ENCODE measurements at places on chromosomes 11 and 22.

DNA sequence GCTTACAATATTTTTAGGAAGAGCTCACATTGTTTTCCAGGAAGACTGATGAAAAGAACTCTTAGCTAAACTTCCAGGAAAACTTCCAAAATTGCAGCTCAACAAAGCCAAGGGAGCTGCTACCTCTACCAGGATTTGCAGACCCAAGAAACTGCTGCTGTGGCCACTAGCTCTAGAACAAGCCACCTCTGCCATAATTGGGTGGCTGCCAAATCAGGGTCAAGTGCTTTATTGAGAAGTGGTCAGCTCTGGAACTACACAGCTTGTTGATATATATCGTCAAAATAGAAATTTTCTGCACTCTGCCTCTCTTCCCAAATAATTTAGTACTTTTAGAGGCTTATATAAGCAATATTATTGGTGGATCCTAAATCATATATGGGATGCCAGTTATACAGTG, 371.8 kb upstream of the CHORDC1 start:
- no peak for DNase-seq

DNA sequence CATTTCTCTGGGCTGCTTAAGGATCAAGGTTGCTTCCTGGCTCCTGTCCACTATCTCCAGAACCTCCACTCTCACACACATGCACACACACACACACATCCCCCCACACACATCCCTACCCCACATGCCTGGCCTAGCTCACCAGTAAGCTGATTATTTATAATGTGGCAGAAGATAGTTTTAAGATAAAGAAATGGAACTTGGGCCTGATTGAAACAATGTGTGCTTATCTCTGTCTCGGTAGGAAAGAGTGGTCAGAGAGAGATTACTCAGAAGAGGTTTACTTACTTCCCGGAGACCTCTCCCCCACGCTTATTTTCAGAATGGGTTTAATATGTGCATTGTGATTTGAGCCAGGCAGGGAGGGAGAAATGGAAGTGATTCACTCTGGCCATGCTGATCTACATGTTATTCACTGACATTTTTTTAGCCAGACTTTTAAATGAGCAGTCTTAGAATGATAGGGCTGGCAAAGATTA, 422.4 kb downstream of the TENM4 start:
- no peak for DNase-seq

DNA sequence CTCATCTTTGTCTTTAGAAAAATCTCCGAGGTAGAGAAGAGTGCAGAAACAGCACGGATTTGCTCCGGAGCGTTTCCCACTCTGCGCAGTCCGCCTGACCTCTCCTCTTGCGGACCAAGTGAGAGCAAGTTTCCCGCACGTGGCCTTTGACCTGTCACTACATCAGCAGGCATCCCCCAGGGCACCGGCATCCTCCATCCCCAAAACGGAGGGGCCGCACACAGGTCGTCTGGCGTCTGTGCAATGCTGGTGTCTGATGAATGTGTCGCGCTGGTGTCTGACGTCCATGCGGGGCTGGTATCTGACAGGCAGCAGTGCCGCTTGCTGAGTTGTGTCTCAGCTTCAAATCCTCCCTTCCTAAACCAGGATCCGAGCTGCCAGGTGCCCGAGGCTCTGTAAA, 739 bp upstream of the MRGPRE start:
- DNase-seq = no peak

- no peak for DNase-seq
Measured at GRCh38 chr22:22460635-22461034, 47.9 kb downstream of the ZNF280B start.

- DNase-seq = no peak
Measured at GRCh38 chr11:1586699-1587098, 1.6 kb upstream of the KRTAP5-1 start.

DNA sequence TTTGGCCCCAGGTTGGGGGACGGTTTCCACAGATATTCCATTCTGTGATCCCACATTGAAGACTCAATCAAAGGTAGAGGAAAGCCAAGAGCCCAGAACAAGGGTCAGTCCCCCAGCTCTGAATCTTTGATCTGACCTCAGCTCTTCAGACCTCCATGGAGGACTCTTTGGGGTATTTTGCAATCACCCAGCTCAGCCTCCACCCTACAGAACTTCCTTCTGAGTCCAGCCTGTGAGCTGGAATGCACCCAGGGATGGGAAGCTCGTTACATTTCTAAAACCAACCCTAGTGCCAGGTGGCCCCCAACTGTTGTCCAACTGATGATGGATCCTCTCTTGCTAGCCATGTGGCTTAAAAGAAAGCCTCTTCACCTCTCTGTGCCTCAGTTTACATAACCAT, 335.3 kb downstream of the MN1 start:
- DNase-seq = no peak

GRCh38 chr11:128913806-128914205, 22.6 kb downstream of the KCNJ5 start:
- DNase-seq = no peak

GRCh38 chr22:19605508-19606331, 81.5 kb upstream of the CLDN5 start:
- no peak for DNase-seq

GRCh38 chr11:441418-442274, at the start of gene ANO9:
Gene ANO9 (minus strand): TSS chr11:442011. CDS start chr11:441926, 85 bp downstream.
- peak; percentile 61 for DNase-seq

DNA sequence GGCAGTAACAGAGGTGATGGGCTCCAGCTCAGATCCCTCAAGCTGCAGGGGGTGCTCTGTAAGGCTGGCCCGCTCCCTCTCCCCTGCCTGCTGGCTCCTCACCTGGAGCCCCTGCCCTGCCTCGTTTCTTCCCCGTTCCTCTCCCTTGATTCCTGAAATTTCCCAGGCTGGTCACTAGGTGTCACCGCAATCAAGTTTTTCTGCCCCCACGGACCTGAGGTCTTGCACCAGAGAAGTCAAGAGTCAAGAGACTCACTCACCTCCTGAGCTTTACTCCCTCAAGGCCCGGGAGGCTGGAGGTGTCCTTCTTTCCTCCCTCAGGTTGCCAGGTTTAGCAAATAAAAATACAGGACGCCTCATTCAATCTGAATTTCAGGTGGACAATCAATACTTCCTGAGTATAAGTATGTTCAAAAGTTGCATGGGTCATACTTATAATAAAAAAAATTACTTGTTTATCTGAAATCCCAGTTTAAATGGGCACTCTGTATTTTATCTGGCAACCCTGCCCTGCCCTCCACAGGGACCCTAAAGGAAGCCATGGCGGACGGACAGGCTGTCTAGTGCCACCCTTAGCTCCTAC, 69.2 kb downstream of the SCUBE1 start:
- peak; percentile 67 for DNase-seq

DNA sequence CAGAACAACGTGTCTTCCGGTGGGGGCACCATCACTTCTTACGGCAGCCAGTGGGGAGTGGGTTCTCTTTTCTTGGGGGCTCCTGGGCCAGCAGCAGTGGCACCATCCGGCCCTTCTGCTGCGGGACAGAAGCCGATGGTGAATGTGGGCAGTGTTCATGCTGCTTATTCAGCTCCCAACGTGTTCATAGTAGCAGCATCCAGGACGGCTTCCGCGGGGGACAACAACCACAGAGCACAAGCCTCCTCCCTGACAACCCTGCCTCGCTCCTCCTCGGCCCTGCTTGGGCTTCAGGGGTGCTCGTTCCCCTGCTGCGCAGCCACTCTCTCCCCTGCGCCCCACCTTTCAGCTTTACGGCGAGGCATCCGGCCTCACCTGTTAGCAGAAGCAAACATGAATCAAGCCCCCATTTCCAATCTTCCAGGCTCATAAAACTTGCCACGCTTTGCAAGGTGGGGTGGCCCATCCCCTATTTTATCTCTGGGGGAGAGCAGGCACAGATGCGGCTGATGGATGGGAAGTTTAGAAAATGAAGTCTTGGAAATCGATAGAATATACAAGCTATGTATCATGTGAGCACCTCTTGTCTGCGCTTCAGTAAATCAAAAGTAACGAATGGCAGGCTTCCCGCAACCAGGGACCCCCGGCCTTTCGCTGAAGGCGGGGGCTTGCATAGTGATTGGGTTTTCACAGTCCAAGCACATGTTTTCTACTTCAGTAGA, 191.8 kb upstream of the NECTIN1 start:
- DNase-seq = no peak

- DNase-seq = no peak
Measured at GRCh38 chr11:1055109-1055703, 18.7 kb upstream of the MUC6 start.

DNA sequence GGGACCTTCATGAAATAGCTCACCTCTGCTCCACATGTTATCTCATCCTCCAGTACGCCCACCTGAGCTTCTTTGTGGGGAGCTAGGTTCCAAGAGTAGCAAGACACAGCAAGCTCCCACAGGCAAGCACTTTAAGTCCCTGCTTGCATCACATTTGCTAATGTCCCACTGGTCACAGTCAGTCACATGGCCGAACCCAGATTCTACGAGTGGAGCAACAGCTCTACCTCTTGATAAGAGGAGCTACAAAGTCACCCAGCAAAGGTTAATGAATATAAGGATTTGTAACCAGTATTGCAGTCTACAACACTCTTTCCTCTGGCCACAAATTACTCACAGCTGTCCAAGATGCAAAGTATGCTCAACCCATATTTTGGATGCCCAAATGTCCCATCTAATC, 15.2 kb upstream of the MS4A15 start:
- no peak for DNase-seq

DNA sequence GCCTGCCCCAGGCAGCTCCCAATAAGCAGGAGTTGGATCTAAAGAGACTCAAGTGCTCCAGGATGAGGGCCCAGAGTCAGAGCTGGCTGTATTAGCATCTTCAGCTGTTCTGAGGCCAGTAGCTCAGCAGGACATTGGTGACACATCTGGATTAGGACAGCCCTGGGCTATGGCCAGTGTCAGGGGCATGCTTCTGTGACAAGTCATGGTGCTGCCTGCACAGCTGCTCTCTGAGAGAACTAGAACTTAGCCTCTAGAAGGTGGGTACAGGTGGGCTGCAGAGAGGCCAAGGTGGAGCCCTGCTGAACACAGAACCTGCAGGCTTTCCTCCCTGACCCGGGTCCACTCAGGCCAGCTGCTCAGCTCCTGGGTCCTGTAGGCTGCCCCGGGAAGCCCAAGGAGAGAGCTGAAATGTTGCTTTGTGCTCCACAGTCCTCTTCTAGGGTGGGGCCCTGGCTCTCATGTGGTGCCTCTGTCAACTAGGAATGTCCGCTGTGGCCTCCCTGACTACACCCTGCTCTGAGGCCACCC, 426.9 kb downstream of the SOX6 start:
- no peak for DNase-seq

DNA sequence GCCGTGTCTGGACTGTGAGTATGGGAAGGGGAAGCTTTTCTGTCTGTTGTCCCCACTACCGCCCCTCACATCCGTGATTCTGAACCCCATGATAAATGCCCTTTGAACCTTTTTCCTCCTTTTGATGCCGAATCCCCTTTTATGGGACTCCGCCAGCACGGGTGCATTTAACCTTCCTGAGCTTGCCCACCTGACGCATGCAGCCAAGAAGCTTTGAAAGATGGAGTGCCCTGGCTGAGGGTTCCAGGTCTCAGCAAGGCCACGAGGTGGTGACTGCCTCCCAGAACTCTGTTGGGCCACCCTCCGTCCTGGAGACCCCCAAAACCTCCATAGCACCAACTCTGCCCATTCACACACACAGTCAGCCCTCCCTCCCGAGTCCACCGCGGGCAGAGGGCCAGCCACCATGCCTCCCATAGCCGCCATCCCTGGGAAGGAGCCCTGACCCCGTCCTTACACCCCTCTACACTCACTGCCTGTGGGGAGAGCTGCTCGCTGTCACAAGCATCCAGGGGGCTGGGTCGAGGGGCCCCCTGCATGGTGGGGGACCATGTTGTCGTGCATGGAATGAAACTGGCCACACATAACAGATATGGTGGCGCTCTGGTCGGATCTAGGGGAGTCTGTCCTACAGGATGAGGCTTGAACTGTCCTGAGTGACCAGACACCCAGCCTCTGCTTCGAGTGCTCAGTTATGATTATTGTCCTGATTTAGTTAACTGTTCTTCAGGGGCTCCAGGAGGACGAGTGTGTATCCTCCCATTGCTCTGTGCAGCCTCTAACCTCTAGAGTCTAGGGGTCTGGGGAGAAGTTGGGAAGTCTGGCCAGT, 822 bp upstream of the COMT start:
- DNase-seq = no peak

DNA sequence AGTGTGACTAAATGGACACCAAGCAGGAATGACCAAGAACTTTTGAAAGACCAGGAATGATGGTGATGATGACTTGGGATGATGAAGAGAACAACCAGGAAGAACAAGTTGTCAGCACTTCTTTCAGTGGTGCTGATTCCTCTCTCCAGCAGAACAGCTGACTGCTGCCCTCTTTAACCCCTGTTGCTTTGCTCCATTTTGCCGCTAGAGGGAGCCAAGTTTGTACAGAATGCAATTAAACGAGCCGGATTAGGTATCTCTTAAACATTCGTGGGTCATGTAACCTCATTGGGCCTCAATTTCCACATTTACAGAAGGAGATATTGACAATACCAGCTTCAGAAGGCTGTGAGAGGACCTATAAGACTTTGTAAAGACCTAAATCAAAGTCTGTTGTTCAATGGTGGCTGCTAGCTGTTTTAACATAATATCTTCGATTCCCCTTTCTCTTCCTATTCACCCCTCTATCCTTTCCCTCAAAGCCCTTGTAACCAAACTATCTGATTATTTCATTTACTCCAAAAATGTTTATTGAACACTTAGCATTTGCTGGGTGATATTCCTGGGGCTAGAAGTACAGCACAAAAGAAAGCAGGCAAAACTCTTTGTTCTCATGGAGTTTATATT, 1.9 kb downstream of the OR4S1 start:
- peak; percentile 26 for DNase-seq

DNA sequence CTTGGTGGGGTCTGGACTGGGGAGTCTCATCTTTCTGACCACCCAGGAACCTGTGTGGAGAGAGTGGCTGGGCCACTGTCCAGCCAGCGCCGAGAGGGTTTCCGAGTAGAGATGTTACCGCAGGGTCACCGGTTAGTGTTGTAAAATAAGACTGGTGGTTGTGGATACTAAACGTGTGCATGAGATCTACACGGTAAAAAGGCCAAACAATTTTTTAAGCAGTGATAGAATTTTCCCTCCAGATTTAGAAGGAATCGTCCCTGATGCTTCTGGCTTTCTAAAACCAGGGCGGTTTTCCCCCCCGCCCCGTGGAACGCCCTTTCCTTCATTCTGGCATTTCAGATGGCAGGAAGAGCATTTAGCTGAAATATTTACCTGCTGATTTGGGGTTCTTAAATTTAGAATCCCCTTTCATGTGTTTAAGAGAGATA, 72.6 kb upstream of the PPARA start:
- DNase-seq = no peak

DNA sequence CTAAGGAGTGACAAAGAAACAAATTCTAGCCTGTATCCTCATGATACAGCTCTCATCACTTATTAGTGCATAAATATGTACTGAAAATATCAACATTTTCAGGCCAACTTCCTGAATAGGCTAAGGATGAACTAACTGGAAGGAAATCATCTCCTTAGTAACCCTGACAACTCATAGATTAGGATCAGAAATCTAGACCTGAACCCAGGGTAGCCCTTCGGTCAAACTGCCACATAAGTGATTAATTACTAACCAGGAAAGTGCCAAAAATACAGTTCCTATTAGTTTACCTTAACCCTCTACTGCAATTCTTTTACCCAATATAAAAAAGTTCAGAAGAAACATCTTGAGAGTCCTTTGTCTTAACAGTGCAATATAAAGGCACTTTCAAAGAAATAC, 40.0 kb downstream of the AMBRA1 start:
- peak; percentile 59 for DNase-seq

Data from RWPE1 (cell line).